ENCODE measurements at places on chromosomes 4 and X.

GRCh38 chr4:36206012-36206411 is 38.3 kb downstream of the ARAP2 start:
- DNase-seq, result no peak

GRCh38 chr4:82694046-82694445 is 104.5 kb downstream of the SCD5 start:
- DNase-seq, result no peak

DNA sequence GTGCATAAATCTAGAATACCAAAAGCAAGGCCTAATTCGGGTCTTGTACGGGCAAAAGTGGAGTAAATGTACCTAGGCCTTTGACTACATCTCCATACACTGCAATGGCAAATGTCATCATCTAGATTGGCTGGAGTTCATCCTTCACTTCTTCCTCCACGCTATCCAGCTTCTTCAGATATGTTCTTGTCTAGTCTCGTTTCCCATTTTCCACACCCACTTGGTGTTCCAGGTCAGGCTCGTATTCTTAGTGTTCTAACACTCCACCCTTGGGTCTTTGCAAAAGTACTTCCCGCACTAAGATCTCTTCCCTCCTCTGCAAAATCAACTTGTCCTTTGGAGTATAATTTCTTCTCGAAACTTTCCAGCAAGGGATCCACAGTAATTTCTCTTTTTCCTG is 1.4 kb downstream of the COQ2 start:
- DNase-seq, result no peak

GRCh38 chrX:120309873-120310705 is 1.2 kb downstream of the TMEM255A start:
- no peak for DNase-seq

DNA sequence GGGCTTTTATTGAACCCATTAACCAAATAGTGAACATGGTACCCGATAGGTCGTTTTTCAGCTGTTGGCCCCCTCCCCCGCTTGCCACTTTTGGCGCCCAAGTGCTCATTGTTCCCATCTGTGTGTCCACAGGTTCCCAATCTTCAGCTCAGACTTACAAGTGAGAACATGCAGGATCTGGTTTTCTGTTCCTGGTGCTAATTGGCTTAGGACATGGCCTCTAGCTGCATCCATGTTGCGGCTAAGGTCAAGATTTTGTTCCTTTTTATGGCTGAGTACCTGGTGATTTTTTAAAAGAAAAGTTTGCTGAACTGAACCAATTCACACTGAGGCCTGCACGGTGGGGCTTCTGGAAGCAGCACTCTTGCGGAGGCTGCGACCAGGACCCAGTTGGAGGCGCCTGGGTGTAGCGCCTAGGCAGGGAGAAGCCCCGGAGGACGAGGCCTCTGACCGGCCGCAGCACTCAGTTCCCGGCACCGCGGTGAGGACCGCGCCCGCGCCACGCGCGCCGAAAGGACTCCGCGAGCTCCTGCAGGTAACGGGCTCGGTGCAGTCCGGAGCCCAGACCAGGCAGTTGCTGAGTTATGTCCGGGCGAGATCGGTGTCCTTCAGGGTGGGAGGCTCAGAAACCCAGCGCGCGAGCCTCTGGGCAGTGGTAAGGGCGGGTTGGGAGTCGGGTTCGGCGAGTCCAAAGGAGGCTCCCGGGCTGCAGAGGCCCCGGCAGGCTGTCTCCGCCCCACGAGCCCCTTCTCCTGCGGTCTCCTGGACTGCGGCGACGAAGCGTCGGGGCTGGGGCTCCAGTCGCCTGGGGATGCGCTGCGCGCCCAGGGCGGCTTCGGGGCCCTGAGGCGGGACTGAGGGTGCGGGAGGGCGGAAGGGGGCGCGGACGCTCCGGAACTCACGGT is 15.8 kb upstream of the SLC25A4 start:
- peak; percentile 22 for DNase-seq

- no peak for DNase-seq
Measured at GRCh38 chrX:123962006-123962467, 531 bp downstream of the STAG2 start.

DNA sequence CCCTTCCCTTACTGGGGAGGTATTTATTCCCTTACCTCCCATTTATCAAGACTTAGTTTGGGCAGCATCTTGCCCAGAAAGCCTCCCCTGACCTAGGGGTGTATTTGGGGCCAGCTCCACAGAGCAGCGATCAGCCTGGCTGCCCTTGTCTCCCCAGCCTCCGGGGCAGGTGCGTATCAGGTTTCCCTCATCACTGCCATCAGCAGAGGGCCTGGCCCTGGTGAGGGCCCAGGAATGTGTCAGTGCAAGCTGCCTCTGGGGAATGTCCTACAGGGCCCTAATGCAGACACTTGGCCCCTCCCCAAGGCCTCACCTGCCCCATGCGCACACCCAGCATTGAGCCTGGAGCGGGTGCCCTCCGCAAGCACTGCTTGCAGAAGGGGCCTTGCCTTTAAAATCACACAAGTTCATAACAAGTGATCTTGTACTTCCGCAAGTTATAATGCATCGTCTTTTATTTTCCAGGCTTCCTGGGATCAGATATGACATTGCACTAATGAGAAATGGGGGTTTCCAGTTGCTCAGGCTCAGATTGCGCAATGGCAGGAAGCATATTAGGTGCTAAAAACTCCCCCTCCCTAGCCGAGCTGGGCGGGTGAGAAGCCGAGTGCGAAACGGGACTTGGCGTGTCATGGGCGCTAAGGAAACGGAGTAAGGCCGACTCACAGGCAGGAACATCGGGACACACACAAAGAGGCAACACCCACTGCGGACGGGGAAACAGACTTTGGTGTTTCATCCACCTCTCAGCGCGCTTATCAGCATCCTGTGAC is 25.4 kb upstream of the AFAP1 start:
- peak; percentile 60 for DNase-seq

DNA sequence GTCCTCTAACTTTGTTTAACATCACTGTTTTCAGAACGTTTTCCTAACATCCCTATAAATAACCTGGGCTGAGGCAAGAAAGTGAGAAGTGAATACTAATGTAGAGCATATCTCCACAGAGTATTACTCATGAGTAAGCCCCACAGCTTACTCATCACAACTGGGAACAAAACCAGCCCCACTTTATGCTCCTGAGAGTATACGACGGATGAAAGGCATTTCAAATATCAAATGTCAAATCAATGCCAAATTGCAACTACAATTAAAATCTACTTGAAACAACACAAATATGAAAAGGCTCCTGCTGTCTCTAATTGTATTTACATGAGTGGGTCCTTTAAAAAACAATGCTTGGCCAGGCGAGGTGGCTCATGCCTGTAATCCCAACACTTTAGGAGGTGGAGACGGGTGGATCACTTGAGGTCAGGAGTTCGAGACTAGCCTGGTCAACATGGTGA is 41.2 kb downstream of the SH3RF1 start:
- DNase-seq, result no peak

- DNase-seq, result no peak
Measured at GRCh38 chr4:178611062-178611461, 1168.8 kb upstream of the AGA start.

- DNase-seq, result peak; percentile 22
Measured at GRCh38 chrX:150316564-150316963, 46.6 kb upstream of the MAMLD1 start.

DNA sequence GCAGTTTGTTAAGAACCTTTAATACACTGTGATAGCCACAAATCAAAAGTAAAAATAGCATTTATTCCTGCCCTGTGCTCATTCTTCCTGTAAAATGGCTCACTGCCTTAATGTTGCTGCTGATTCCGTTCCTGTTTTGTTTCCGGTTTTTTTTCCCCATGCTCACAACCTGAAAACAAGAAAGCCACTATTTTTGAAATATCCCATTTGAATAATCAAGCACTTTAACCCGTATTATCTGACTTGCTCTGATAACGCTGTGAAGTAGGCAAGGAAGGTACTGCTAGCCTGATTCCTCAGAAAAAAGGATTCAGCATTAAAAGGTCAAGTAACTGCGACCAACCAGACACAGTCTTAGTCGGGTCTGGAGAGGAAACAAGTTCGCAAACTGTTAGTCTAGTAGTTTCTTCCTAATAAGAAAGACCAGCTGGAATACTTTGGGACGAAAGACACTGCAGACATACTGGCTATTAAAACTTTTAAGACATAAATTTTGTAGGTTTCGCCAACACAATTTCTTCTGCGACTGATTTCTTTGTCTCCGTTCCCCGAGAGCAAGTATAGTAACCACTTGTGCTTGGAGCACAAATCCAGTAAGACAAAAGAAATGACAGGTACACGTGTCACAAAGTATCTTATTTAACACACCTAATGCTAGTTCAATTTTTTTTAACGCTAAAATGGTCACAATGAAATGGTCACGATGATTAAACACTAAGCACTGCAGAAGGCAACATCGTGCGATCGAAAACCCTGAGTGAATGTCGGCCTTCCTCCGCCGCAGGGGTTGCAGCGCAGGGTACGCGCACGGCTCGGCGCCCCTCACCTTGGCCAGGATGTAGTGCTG is 802 bp downstream of the COX18 start:
- DNase-seq, result no peak

- DNase-seq, result no peak
Measured at GRCh38 chr4:162265802-162266201, 102.0 kb upstream of the FSTL5 start.

- no peak for DNase-seq
Measured at GRCh38 chr4:8912506-8912905, 40.9 kb upstream of the HMX1 start.

DNA sequence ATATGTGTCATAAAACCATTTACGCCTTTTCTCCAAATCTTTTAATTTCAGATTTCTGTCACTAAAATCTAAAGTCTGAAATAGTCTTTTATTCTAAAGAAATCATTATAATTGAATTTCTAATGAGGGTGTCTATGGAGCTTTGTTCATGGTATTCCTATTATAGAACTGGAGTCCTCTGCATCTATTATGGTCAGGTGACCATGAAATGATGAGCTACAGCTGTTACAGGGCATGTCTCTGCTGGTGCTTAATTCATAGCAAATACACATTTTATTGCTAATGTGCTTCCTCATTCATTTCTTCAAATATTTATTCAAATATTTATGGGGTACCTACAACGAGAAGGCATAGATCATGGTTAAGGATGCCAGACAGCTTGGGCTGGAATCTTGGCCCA is 126.1 kb downstream of the NAA11 start:
- no peak for DNase-seq

- no peak for DNase-seq
Measured at GRCh38 chrX:43860646-43861370, 21.4 kb downstream of the MAOB start.

GRCh38 chr4:55378617-55379467 is 16.9 kb upstream of the TMEM165 start:
- no peak for DNase-seq

- DNase-seq, result no peak
Measured at GRCh38 chr4:1746919-1747602, 25.7 kb downstream of the TACC3 start.

DNA sequence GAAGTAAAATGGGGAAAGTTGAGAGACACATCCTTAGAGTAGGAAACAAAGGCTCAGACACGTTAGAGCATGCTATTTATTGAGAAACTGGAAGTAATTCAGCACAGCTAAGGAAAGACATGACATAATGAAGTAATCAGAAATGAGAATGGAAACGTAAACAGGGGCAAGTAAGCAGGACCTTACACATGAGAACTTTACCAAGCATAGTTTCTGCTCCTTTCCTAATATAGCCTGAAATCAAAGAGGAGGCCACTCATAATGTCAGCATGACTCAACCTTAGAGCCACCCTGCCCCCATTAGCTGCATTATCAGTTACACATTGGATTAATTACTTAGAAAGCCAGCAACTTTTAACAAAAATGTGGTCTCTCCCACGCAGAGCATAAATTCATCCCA is 558.3 kb upstream of the GRIA3 start:
- no peak for DNase-seq

DNA sequence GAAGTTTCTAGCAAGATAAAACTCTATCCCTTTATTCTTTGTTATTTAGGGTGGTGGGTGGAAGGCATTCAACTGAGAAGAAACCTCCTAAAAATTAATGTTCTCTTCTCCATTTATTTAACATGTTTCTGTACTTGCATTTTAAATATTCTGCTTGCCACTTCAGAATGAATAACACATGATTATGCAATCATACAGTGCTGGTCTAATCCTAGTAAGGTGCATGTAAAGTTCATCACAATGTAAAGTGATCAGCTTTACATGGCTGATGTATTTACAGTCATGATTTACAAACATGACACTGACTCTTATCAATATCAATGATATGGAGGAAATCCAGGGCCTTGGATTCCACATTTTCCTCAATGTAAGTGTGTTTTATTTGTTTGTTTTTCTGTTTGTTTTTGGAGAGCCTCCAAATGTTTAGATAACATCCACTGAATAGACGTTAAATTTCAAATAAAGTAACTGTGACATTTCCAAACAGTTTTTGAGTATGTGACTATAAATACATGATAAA is 342.1 kb upstream of the CTSO start:
- no peak for DNase-seq

GRCh38 chrX:84133023-84133422 is 55.0 kb downstream of the RPS6KA6 start:
- DNase-seq, result no peak

GRCh38 chrX:20454117-20454516 is 187.4 kb upstream of the RPS6KA3 start:
- no peak for DNase-seq

DNA sequence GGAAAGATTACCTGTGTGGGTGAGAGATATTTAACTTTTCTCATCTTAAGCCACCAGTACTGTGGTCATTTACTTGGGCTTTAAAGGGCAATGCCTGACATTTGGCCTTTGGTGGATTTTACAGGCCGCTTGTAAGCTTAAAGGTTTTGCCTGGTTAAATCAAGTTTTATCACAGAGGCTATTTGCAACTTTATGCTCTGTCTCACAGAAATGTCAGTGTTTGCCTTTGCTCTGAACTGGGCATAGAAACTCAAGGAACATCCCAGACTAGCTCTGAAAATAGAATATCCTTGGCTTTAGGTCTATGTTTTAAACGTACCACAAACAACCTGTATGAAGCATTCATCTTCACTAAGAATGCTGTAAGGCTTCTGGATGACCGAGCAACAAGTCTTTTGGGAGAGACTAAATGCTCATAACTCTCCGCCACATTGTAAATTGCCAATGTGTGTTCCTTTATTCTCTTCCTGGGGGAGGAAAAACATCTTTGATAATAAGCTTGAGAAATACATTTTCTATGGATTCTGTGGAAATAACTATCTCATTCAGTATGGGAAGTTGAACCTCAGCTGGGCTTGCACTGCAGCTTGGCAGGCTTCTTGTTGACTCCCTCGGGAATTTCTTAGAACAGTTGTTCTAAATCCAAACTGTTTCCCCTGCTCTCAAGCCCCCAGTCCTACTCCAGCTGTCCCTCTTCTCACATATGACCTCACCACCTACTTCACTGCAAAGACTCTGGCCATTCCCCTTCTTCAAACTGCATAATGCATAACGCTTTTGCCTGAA is 105.8 kb upstream of the WDR44 start:
- DNase-seq, result peak; percentile 13

All from left ventricle myocardium inferior (tissue), 1 donor.